ENCODE measurements at places on chromosomes 1 and 21.
A peak's percentile ranks its signal among the peaks of the same experiment; 100 is the strongest.

DNA sequence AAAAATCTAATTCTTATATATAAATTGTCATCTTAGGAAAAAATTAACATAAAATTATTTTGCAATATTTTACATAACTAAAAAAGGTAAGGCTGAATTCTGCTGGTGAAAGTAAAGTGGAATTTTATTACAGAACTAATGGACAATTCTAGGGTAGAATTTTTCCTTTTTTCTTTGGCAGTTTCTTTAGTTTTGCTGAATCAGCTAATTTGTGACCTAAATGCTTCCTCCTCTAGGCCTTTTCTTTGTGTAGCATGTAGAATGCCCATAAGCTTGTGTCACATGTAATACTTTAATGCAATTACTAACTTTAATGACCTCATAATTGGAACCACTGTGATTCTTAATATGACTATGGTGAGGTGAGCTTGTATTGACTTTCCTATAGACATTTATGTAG lies 1378.4 kb upstream of the ADGRL4 start:
- no peak for DNase-seq

DNA sequence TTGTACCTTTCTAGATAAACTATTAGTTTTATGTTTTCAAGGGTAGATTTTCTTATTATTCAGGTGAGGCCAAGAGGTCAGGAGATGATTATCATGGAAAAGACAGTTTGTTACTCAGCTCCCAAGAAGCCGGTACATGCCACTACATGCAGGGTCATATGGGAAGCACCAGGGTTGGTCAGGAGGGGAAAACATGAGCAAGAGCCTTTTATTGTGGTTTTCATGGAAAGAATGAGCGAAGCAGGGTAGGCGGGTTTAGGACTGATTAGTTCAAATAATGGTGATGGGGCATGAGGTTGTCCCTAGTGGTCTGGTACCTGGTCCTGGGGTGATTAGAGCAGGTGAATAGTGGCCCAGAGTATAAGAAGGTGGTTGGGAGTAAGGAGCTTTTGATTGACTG lies 189.9 kb downstream of the APP start:
- no peak for DNase-seq

GRCh38 chr21:42112238-42112637 lies 41.1 kb downstream of the UMODL1 start:
- no peak for DNase-seq

DNA sequence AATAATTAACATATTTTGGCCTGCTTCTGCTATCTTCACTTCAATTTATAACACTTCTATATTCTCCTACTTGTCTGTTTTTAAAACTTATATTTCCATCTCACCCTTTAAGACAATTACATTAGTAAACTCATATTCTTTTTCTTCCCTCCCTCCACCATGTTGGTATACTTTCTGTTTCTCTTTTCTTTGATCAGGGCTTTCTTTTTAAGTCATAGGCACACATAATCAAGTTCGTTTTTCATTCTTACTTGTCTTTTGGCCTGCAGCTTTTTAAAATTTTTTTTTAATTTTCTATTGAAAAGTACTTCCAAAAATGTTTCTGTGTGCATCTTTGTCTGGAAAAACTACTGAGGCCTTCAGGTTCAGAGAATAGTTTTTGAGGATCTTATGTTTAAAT lies 2.3 kb downstream of the PYHIN1 start:
- no peak for DNase-seq

DNA sequence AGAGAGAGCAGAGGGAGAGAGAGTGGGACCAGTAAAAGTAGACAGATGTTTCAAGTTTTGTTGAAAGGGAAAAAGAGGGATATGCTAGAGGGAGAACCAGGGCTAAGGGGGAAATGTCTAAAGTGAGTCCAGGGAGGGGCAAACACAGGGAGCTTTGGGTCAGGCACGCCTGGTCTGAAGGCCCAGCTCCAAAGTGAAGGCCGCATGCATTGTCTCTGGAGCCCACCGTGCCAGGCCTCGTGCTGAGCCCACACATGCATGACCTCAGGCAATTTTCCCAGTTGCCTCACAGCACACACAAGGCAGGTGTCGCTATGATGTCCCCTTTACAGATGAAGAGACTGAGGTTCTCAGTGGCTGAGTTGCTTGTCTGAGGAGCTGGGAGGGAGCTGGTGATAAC lies 16.0 kb downstream of the KIF17 start:
- DNase-seq: no peak

- no peak for DNase-seq
These were observed 46.3 kb upstream of the PDE9A start for GRCh38 chr21:42607102-42607501.

GRCh38 chr1:10430216-10431069 lies at the start of gene CENPS:
Gene CENPS (plus strand): TSS chr1:10430433. CDS start chr1:10430518, 85 bp downstream.
- peak; percentile 83 for DNase-seq

GRCh38 chr1:24507405-24507804 lies 4.8 kb downstream of the RCAN3 start:
- no peak for DNase-seq

DNA sequence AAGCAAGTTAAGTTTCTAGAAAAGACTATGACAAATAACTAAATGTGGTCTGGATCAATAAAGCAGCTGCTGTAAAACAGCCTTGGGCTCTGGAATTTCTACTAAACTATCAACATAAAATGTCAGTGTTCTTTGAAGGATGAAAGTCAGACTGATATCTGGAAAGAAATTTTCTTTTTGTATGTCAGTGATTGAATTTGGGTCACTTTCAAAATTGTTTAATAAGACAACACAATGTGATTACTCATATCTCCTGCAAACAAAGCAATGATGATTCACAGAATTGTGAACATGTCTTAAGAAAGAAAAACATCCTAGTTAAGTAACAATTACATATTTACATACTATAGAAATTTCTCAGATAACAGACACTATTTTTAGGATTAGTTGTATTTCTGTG lies 826.4 kb downstream of the PLA2G4A start:
- no peak for DNase-seq

- no peak for DNase-seq
These were observed 777.3 kb downstream of the LTN1 start for GRCh38 chr21:28215214-28215954.

- DNase-seq: no peak
These were observed 592.5 kb downstream of the PTPRU start for GRCh38 chr1:29828526-29829447.

DNA sequence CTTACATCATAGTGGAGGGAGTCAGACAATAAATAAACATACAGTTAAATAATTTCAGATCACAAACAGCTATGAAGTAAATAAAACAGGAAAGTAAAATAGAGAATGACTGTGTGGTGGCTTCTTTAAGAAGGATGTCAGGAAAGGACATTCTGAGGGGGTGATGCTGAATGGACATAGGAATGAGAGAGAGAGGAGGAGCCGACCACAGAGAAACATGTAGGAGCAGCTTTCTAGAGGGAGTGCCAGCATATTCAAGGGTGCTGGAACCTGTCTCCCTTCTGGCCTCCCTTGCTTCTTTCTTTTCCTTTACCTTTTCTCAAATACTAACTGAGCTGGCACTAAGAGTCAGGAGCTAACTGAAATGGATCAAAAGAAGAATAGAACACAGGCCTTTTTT lies 20.5 kb upstream of the BCL10 start:
- peak; percentile 21 for DNase-seq

- no peak for DNase-seq
These were observed 1.3 kb downstream of the CRNN start for GRCh38 chr1:152412756-152413155.

DNA sequence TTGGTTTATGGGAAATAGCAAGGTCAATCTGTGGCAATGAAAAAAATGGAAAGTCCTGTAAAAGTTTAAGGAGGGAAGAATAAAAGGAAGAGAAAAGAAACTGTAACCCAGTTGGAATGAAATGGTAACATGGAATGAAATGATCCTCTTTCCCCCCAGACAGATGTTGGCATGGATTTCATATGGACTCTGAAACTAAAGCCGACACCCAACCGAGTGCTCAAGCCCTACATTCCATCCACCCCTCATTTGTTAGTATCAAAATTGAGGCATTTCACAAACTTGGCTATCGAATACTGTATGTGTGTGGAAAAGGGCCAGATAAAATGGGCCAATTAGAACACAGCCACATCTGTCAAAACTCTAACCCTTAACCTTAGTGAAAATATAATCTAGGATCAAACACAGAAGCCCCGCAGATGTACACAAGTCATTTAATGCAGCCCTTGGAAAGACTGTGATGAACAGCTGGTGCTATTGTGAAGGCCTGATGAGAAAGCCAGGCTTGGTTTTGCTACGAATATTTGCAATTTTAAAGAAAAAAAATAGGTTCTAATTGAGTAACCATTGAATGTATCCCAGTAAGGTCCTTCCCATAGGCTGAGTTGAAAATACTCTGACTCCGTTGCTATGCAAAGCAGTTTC lies 72.6 kb upstream of the RGL1 start:
- no peak for DNase-seq

DNA sequence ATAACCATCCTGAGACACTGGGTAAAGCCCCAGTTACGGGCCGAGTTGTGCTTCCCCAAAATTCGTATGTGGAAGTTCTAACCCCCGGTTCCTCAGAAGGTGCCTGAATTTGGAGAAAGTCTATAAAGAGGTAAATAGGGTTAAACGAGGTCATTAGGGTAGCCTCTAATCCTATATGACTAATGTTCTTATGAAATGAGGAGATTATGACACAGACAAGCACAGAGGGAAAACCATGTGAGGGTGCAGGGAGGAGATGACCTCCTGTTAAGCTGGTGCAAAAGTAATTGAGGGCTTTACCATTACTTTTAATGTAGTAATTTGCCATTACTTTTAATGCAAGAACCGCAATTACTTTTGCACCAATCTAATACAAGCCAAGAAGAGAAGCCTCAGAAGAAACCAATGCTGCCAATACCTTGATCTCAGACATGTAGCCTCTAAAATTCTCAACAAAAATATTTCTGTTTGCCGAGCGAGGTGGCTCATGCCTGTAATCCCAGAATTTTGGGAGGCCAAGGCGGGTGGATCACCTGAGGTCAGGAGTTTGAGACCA lies 260.8 kb downstream of the GPATCH2 start:
- DNase-seq: no peak

GRCh38 chr1:9473032-9473807 lies 66.0 kb upstream of the SLC25A33 start:
- DNase-seq: no peak

DNA sequence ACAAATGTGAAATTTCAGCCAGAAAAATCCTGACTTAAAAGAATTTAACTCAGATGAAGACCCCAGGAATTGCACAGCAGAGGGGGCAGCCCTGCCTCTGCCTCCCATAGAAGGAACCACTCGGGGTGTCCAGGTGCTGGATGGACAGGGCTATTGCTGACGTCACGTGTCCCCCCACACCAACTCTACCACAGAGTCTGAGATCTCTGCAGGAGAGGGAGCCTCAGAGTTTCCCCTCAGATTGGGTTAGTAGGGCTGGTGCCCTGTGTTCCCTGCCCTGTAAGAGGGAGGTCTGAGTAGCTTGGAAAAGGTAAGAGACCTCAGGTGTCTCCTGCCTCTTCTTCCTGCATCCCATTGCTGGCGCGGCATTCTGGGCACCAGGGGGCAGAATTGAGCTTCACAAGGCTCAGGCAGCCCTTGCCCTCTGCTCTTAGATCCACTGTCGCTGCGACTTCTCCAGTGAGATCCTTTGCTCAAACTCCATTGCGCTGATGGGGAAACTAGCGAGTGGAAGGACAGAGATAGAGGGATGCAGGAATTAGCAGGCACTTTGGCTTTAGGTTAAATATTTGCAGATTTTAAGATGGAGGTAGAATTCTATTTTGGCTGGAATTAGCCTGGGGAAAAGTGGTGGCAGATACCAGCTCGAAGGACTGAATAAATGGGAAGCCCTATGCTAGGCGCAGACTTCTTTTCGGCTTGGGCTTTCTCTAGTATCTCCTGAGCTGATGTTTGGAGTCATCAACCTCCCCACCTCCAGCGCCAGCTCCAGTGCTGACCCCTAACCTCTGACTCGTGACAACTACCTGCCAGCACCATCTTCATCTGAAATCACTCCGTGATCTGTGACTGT lies 42.8 kb upstream of the DMBX1 start:
- DNase-seq: peak; percentile 85

DNA sequence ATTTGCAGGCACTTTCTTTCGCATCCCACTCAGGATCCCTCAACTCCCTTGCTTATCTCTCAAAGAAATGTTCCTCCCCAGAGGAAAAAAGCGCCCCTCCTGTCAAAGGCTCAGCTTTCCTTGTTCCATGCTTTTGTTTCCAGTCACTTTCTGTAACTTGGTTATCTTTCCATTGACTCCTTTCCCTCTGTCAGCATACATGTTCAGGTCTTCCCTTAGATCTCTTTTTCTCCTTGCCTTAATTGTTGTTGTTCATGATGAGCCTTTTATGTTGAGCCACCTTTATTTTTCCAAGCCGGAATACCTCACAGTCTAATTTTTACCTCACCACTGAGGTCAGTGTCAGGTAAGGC lies 46.5 kb upstream of the PODN start:
- no peak for DNase-seq

GRCh38 chr1:24535778-24536177 lies 20.1 kb upstream of the NCMAP start:
- no peak for DNase-seq
